ENCODE measurements at places on chromosomes 16 and 17.

GRCh38 chr16:12548270-12548983 is 255.3 kb downstream of the CPPED1 start:
- DNase-seq, result no peak

- DNase-seq, result no peak
Measured at GRCh38 chr16:72639494-72639893, 408.4 kb downstream of the ZFHX3 start.

GRCh38 chr17:71071837-71072236 is 902.5 kb downstream of the KCNJ2 start:
- DNase-seq, result peak; percentile 99

- no peak for DNase-seq
Measured at GRCh38 chr16:30559690-30560089, 1.5 kb upstream of the ZNF764 start.

DNA sequence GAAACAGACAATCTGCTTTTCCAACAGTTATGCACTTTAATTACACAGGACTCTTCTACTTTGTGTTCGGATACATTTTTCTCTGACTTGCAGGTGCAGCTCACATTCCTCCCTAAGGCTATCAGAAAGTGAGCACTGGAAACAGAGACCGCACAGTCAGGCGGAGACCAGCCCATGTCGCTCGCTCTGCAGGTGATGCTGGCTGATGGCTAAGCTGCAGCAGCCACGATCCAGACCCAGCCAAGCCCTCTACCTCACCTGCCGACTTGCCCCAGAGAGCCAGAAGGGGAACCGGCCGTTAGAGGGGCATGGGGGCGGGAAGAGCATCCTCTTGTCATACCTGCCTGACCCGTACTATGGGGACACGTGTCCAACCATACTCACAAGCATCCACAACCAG is 33.8 kb downstream of the MAP1LC3B start:
- no peak for DNase-seq

DNA sequence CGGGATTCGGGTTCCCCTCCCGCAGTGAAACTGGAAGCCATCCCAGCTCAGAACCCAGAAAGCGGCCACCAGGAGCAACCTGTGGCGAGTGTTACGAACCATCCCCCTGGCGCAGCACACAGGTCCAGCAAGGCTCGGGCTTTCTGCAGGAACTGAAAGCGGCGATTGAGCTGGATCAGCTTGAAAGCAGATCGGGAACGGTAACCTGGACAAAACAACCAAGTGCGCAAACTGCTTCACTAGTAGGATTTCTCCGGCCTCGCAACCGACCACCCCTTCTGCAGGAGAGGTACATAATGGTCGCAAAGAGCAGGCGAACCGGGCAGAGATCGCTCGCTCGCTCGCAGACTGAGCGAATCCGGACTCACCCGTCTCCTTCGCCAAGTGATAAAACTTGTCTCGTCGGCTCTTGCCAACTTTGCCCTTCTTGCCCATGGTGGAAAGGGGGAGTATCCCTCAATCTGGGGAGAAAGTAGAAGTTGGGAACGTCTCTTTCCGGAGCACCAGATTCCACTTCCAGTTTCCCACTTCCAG is 696 bp upstream of the PSMC5 start:
- peak; percentile 49 for DNase-seq

GRCh38 chr16:57577214-57577613 is 34.8 kb downstream of the ADGRG5 start:
- DNase-seq, result no peak

GRCh38 chr16:57736419-57737351 is 1.1 kb downstream of the KATNB1 start:
- peak; percentile 73 for DNase-seq

GRCh38 chr17:15232517-15232915 is 32.6 kb downstream of the PMP22 start:
- DNase-seq, result no peak

DNA sequence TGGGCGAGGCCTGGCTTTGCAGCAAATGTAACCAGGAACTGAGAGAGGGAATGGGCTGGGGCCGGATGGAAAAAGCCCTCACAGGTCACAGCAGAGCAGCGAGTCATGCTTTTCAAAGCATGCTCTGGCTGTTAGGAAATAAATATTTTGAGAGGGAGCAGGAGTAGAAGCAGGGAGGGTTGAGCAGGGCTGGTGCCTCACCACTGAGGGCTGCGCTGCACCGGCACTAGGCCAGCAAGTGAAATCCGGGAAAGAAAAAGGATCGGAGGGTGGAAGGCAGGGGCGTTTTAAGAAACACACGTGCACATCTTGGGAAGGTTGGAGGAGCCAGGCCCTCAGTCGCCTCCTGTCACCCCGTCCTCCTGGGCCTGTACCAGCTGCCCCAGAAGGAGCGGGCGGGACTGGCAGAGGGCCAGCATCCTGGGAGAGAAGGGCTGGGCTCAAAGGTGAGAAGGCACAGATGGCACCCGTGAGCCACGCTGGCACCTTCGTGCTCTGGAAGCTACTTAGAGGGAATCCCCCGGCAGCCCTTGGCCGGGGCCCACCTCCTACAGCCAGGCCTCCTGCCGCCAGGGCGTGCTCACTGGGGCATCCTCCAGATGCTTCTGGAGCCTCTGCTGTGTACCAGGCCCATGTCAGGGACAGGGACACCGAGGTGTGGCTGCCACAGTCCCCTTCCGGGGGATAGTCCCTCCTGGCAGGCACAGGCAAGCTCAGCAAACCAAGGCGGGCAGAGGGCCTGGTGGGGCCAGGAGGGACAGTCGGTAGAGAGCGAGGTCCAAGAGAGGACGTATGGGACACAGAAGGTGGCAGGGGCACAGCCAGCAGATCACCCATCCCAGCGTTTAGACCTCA is 71.5 kb upstream of the PLCG2 start:
- peak; percentile 71 for DNase-seq

GRCh38 chr16:47504599-47504998 is 43.5 kb downstream of the PHKB start:
- no peak for DNase-seq

- peak; percentile 39 for DNase-seq
Measured at GRCh38 chr17:35743626-35744328, 9.3 kb downstream of the GAS2L2 start.

- DNase-seq, result peak; percentile 92
Measured at GRCh38 chr16:86585821-86586611, 7.7 kb downstream of the FOXL1 start.

DNA sequence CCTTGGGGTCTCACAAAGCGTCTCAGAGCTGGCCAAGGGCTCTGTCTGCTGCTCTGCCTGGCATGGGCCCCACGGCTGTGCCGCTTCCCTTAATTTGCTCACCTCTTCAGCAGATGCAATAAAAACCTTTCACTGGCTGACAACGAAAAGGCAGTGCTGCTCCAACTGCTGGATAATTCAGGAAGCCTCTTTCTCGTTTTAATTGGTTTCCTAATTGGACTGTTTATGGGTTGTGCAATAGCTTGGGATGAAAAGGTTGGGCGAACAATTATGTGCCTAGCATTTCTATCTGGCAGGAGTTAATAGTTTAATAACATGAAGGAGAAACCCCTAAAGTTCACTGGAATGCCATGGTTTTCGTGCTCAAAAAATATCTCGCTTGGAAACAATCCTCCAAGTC is 234.1 kb upstream of the IRX5 start:
- DNase-seq, result no peak

DNA sequence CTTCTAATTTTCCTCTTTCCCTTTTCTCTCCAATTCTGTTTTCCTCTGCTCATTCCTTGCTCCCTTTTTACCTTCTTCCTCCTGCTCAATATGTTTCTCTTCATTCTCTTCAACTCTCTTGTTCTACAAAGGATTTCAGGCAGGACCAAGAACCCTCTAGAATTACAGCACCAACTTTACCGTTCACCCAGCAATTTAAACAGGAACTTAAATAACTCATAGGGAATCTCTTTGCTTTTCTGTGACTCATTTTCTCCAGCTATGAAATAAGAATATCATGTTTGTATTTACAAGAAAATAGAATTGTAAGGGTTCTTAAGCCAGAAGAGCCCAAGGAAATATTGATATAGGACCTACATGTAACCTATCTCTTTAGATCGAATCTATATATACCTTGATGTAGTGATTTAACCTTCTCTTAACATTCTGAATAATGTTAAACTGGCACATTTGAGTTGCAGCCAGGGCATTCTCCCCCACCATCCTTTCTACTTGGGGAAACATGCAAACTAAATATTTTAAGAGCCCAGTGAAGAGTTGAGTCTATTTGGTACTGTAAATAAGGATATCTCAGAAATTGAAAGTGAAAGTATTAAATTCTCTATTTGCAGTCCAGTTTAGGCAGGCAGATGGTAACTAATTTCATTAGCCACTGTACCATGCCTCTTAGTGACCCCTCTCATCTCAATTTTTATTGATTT is 137.0 kb downstream of the ANKFN1 start:
- DNase-seq, result peak; percentile 38

DNA sequence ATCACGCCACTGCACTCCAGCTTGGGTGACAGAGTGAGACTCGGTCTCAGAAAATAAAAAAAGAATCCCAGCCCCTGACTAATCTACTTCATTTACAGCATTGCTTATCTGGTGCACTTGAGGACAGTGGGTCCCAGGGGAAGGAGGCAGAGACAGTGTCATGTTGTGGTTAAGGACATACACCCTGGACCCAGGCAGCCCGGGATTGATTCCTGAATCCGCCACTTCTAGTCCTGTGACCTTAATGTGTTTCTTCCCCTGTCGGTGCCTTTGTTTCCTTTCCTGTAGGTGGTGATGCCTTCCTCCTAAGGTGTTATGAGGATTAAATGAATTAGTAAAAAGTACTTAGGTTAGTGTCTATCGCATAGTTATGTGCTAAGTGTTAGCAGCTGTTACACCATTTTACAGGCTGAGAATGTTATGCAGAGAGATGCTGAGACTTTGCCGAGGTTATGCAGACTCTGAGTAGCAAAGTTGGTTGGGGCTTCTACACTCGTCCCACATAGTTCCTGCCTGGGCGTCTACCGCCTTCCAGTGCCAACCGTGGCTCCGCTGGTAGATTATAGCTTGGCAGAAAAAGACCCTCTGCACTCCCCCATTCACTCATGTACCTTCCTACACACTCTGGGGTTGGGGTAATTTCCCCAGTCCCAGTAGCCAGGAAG is 74.8 kb downstream of the RAB11FIP4 start:
- no peak for DNase-seq

GRCh38 chr16:85173981-85174751 is 61.9 kb upstream of the CIBAR2 start:
- peak; percentile 63 for DNase-seq

GRCh38 chr17:65683428-65683827 is 122.0 kb upstream of the AXIN2 start:
- DNase-seq, result no peak

Measured in astrocyte of the spinal cord (primary cell).